Thymus (tissue), 14 donors: ENCODE measurements at places on chromosomes 1 and 21. TPM values are rescaled to one million over a fixed set of nuclear protein-coding genes. Genes with fewer than 3 reads are reported as not detected.

DNA sequence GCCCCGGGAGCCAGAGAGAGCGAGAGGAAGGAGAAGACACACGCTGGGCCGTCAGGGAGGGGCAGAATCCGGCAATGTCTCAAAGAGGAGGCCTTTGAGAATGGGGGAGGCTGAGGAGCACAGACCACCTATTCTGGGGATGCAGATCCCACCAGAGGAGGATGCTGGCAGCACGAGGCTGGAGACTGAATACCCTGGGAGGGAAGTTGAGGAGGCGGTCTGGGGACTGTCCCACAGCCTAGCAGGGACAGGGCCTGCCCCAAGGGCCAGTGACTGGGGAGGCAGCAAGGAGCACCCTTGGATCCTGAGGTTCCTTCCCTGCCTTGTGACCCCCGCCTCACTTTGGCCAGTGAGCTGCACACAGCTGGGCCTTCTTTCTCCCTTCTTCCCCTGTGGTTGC lies 49.2 kb downstream of the SLC37A1 start:
- DNase-seq, result no peak

DNA sequence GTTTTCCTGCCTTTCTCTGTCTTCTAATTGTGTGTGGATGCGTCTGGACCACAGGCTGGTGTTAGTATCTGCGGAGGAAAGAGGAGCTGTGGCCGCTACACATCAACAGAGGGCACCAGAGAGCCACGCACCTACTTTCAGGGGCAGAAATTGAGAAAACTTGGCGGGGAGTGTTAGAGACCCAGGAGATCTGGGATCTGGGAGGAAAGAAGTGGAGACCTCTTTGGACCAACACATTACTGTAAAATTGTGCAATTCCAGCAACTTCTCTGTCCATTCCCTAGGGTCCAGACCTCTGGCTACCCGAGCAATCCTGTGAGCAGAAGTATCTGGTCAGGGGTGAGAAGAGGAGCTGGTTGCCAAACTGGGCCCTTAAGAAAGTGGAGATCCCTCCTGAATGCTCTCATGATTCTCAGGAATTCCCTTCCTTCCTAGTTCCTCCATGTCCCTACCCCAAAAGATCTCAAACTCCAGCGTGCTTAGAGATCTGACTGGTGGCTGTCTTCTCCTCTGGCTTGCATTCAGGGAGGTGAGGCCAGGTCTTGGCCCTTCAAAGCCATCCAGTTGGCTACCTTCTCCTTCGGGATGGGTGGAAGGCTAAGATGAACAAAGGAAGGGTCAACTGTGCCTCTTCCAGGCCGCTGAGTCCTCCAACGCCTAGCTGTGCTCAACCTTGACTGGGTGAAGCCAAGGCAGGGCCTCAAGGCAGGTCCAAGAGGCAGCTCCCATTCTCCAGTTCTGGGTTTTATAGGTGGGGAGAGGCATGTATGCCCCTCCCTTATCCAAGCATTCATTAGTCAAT lies 1.2 kb upstream of the KIRREL1 start:
- DNase-seq, result peak; percentile 74

DNA sequence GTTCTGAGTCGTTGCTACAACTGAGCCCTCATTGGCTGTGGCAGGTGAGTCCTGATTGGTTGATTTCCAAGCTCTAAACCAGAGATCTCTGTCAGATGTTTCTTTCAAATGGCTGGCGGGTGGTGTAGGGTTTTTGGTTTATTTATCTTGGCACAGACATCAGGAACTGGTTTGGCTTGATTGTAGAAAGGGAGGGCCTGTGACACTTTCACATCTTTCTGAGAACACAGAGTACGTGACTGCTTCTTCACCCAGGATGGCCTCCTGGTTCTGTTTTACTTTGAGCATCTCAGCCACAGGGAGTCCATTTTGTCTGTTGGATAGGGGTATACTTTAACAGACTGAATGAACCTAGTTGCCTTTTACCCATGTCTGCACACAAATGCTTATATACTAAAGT lies 89.4 kb upstream of the GPR52 start:
- no peak for DNase-seq

- no peak for DNase-seq
Observed at GRCh38 chr21:35197992-35198431, 148.9 kb upstream of the RUNX1 start.

Gene CCDC17
- 0.90 TPM for total RNA-seq
